ENCODE measurements at places on chromosomes 1 and 21. TPM values are rescaled to one million over a fixed set of nuclear protein-coding genes. Genes with fewer than 3 reads are reported as not detected.
A peak's percentile ranks its signal among the peaks of the same experiment; 100 is the strongest.

- DNase-seq: no peak
These were observed 258.1 kb upstream of the RAB4A start for GRCh38 chr1:229012823-229013222.

- no peak for DNase-seq
These were observed 21.7 kb downstream of the LRP8 start for GRCh38 chr1:53306168-53306567.

- DNase-seq: peak; percentile 74
These were observed 898 bp downstream of the MFSD2A start for GRCh38 chr1:39955547-39956539.

DNA sequence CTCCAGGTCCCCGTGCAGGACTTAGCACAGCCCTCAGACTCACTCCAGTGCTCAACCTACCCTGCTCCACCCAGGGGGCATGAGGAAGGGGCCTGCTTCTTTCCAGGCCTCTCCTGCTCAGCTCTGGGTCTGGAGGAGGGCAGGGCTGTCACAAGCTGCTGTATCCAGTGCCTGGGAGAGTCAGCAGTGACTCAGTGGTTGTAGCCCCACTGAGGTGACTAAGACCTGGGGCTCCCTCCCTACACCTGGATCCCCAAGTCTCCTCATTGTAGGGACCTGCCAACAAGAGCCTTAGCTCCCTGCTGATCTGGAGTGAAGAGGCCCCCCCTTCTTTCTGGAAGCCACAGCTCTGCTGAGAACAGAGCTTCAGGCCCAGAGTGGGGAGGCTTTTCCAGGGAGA is 36.1 kb upstream of the FAM131C start:
- DNase-seq: peak; percentile 6

GRCh38 chr1:55441489-55441888 is 226.3 kb upstream of the USP24 start:
- DNase-seq: no peak

DNA sequence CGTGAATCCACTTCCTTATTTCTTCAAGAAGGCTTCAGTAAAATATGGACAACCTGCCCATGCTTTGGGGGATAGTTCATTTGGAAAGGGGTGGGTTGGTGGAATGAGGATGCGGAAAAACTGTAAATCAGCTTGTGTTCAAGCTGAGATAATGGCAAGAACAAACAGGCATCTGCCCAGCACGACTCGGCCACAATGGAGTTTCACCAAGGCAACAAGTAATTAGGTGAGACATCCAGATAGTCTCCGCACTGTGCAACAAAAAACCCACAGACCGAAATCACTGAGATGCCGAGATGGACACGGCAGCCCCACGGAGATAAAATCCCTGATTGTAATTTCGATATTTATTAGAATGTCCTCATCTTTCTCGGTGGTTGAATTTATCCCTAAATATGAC is 455.2 kb downstream of the AJAP1 start:
- DNase-seq: no peak

GRCh38 chr1:43921022-43921421 is 12.6 kb upstream of the ARTN start:
- no peak for DNase-seq

- no peak for DNase-seq
These were observed 127.4 kb downstream of the FMN2 start for GRCh38 chr1:240219104-240219503.

DNA sequence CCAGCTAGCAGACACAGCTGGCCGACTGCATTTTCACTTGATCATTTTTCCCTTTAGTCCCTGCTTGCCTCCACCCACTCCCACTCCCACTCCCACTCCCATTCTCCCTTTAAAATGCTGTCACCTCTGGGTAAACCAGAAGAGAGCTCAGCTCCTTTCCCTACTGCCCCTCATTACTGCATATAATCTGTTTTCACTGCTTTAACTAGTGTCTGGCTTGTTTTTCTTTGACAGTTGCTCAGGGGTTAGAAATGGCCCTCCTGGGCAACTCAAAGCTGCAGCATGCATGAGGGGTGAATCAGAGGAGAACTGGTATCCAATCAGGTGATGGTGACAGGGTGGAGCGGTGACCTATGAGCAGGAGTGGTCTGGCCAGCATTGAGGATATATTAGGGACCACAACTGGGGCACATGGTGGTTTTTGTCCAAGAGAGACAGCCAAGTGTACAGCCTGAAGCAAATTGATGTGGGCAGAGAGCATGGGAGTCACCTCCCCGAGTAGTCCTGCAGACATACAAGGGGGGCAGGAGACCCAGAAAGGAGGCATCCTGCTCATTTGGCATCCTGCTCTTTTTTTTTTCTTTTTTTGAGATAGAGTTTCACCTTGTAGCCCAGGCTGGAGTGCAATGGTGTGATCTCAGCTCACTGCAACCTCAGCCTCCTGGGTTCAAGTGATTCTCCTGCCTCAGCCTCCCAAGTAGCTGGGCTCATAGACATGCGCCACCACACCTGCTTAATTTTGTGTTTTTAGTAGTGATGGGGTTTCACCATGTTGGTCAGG is 42.6 kb upstream of the SRSF10 start:
- no peak for DNase-seq

- DNase-seq: peak; percentile 19
These were observed 62.7 kb upstream of the BCL10 start for GRCh38 chr1:85339089-85339488.

- no peak for DNase-seq
These were observed 67.4 kb upstream of the TRAPPC10 start for GRCh38 chr21:43944757-43945156.

DNA sequence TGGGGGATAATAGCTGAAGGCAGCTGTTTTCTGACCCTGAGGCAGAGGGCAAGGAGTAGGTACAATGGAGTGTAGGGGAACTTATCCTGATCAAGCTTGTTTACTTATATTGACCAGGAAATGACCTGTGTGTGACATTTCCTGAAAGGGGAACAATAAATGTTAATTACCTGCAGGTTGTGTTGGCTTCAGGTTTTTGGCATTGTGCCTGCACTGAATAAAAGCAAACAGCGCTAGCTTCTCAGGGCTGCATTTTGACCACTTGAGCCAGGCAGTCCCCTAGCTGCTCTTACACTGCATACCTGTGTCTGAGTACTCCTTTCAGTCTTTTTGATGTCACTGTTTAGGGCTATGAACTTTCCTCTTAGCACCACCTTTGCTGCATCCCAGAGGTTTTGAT is 40.6 kb downstream of the DRAM2 start:
- no peak for DNase-seq

GRCh38 chr1:201014816-201015200 is 8.7 kb downstream of the KIF21B start:
- DNase-seq: no peak

GRCh38 chr1:64864018-64864940 is 102.1 kb downstream of the JAK1 start:
- DNase-seq: no peak

DNA sequence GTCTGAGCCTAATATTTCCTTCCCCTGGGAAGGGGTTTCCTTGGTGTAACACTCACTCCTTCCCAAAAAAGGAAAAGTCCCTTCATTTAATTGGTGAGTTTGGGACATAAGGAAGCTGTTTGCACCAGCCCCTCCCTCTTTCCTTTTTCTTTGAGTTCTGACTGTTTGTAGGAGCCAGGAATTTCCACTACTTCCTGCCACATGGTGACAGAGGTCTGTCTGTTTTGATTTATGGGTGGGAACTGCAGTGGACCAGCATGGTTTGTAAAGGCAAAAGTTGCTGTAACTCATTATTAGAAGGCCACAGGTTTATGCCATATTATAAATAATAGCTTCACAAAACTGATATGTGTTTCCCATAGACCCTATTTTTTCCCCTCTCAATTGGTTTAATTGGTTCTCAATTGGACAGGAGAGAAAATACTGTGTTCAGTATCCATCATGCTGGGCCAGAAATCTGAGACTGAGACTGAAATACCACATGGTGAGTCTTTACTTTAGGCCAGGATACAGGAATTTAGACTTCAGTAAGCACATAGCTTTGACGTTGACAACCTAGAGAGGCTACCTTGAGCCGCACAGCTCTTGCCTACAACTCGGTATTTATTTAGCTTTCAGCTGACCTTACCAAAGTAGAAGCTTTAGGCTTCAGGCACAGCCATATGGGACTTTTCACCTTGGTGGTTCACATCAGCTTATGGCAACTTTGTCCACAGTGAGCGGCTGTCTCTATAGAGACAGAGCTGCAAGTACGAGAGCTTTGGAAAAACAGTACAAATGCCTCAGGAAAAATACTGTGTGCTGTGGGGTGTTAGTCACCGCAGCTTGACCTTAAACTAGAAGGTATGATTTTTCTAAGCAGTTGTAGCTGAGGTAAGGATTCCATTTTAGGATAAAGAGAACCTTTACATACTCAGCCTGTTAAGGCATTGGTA is 40.0 kb upstream of the RGS7 start:
- no peak for DNase-seq

DNA sequence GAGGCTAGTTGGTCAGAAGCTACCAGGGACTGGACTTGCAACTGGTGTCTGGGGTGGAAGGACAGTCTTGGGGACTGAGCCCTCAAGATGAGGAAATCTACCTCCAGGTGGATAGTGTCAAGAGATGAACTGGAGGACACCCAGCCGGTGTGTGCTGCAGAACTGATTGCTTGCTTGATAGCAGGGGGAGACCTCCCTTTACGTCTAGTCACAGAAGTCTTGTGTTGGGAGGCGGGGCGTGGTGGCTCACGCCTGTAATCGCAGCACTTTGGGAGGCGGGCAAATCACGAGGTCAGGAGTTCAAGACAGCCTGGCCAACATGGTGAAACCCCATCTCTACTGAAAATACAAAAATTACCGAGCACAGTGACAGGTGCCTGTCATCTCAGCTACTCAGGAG is 4.9 kb downstream of the RCC2 start:
- DNase-seq: no peak

GRCh38 chr1:35371506-35371905 is 103.0 kb downstream of the ZMYM4 start:
- DNase-seq: no peak

DNA sequence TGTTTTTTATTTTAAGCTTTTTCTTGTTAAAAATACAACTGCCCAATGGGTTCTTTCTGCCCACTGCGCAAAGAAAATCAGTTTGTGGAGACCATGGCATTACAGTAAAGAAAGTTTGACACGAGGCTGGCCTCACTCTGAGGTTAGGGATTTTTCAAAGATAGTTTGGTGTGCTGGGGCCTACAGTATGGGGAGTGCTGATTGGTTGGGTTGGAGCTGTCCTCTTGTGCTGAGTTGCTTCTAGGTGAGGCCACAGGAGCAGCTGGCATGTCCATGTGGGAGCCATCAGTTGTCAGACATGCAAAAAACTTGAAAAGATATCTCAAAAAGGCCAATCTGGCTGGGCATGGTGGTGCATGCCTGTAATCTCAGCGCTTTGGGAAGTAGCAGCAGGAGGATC is 14.0 kb downstream of the OSBPL9 start:
- no peak for DNase-seq

GRCh38 chr1:24493785-24494184 is 8.9 kb upstream of the RCAN3 start:
- DNase-seq: no peak

DNA sequence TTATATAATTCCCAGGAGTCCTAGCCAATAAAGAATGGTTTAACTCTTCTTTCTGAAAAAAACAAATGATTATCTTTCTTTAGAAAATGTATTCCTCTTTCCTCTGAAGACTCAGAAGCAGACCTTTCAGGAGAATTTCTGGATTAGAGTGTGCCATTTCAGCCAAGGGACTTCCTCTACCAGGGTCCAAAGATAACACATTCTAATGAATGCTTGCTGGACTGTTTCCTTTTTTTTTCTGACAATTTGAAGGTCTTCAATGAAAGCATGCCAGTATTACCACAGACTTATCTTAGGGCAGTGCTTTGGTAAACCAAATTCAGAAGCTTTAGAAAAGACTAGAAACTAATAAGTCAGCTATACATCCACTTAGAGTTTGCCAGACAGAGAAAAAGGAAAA is 80.5 kb downstream of the RERE start:
- no peak for DNase-seq

DNA sequence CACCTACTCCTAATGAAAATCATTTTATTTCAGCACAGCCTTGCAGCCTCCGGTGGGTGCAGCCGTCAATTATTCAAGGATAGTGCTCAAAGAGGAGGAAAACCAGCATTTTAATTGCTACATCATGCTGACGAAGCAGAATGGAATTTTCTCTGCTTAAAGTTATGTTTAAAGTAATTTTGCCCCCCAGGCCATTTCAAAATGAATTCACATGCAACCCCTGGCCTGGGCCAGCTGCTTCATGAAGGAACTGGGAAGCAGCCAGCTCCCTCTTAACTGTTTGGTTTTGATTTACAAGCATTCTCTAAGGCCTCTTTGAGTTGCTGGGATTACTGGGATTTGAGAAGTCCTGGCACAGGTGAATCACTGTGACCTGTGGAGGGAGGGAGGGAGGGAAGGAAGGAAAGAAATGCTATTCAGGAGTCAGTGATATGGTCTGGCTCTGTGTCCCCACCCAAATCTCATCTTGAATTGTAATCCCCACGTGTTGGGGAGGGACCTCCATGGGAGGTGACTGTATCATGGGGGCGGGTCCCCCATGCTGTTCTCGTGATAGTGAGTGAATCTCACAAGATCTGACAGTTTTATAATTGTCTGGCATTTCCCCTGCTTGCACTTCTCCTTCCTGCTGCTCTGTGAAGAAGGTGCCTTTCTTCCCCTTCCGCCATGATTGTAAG is 66.0 kb downstream of the PGBD5 start:
- DNase-seq: no peak

DNA sequence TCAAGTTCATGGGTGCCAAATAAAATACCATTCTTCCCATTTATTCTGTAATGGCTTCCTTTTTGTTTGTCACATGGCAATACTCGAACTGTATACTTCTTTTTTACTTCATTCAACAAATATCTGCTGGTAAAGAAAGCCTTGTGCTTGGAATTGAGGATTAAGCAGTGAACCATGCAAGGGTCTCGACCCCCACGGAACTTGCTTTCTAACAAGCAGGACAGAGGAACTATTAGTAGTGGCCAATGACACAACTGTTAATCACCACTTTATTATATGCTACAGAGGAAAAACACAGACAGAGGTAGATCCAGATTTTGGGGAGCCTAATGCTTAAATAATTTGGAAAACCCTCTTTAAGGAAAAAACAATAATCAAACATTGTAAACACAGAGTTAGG is 542.2 kb downstream of the DPYD start:
- no peak for DNase-seq

- DNase-seq: no peak
These were observed 13.9 kb downstream of the CCDC18 start for GRCh38 chr1:93194231-93194990.

DNA sequence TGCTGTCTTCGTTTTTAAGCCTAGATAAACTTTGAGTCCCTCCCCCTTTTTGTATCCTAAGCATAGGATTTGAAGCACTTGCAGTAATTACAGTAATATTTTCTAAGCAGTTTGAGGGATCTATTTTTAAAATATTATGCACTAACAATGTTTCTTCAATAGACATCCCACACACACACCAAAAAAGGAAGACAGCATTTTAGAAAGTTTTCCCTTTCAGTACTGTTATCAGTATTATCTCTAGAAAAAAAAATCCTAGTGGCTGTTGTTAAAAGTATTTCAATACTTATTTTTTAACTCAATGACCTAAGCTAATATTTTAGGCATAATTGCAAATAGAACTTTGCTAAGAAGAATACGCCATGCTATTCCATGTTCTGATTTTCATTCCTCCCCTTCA is 15.1 kb downstream of the MCOLN3 start:
- no peak for DNase-seq

Gene CATSPERE
- 0.14 TPM for total RNA-seq

Gene HAO2
- total RNA-seq: 0.38 TPM

Gene SMIM11
- 0.85 TPM for total RNA-seq

Gene EFCAB7
- 4.7 TPM for total RNA-seq

Gene ADAM30
- not detected for total RNA-seq

Gene TPTE
- total RNA-seq: not detected

Gene MYOC
- total RNA-seq: not detected

Gene ZNF648
- total RNA-seq: 0.21 TPM

Gene PLA2G4A
- total RNA-seq: 1.1 TPM

Gene LCE2C
- not detected for total RNA-seq

Gene AQP10
- total RNA-seq: not detected

Gene PAPPA2
- total RNA-seq: 2.4 TPM

All from H7 (cell line).